ENCODE measurements at places on chromosomes 1 and 21. TPM values are rescaled to one million over a fixed set of nuclear protein-coding genes. Genes with fewer than 3 reads are reported as not detected.
A peak's percentile ranks its signal among the peaks of the same experiment; 100 is the strongest.

The FCRL6 gene
- total RNA-seq, result 0.20 TPM

DNA sequence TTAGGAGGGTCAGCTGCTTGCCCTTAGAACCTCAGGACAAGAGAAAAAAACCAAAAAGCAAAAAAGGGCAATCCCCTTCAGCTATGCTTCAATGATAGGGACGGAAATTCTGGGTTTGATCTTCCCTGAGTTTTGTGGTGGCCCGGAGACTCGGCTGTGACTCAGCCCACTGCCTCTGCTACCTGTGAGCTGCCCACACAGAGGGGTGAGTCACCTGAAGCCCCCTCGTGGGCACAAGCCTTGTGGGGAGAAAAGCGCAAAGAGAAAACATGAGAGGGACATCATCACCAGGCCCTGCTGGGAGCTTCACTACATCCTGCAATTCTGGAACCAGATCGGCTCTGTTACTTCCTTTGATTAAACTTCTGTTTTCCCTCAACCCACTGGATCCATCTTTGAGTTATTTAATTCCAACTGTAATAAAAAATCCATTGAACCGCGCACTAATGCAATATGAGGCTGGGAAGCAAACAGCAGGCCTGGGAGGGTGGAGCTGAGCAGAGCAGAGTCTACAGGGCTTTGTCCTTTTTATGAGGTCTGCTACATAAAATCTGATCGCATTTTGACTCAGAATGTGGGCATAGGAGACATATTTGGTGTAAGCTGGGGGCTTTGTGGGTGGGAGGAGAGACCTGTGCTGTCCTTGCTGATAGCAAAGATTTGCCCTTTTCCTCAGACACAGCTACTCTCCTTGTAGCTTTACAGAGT, 58.7 kb upstream of the STUM start:
- H3K4me3 ChIP-seq, result no peak overlapping the region
- H3K27ac ChIP-seq, result no peak overlapping the region
- H3K27me3 ChIP-seq, result no peaks in the 10 kb centered on the region
- H3K4me1 ChIP-seq, result no peaks in the 10 kb centered on the region
- no peak for DNase-seq

DNA sequence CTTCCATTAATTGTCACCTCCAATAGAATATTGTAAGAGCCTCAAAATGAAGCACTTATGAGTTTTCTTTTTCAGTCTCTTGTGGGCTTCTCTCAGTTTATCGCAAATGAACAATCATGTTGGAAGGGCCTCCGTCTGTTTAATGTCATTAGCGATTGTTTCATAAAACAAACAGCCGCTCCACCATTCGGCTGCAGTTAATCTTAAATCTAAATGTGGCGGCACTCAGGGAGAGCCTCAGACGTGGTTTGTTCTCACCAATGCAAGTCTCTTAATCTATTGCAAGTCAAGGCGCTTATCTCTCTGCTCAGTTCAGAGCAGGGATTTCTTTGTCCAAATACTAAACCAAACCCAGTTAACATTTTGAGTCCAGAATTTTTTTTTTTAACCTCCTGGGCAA, 34.9 kb upstream of the ESRRG start:
- no peaks in the 10 kb centered on the region for H3K27me3 ChIP-seq
- no peak overlapping the region for H3K4me3 ChIP-seq
- no peak overlapping the region for H3K27ac ChIP-seq
- no peaks in the 10 kb centered on the region for H3K36me3 ChIP-seq

GRCh38 chr1:83692524-83693381, 306.2 kb downstream of the TTLL7 start:
- no peaks in the 10 kb centered on the region for H3K36me3 ChIP-seq
- peaks cover 4% of the 10 kb centered on the region for H3K4me1 ChIP-seq
- H3K4me3 ChIP-seq, result peak overlapping the region; percentile 13
- DNase-seq, result no peak
- H3K27ac ChIP-seq, result no peak overlapping the region

DNA sequence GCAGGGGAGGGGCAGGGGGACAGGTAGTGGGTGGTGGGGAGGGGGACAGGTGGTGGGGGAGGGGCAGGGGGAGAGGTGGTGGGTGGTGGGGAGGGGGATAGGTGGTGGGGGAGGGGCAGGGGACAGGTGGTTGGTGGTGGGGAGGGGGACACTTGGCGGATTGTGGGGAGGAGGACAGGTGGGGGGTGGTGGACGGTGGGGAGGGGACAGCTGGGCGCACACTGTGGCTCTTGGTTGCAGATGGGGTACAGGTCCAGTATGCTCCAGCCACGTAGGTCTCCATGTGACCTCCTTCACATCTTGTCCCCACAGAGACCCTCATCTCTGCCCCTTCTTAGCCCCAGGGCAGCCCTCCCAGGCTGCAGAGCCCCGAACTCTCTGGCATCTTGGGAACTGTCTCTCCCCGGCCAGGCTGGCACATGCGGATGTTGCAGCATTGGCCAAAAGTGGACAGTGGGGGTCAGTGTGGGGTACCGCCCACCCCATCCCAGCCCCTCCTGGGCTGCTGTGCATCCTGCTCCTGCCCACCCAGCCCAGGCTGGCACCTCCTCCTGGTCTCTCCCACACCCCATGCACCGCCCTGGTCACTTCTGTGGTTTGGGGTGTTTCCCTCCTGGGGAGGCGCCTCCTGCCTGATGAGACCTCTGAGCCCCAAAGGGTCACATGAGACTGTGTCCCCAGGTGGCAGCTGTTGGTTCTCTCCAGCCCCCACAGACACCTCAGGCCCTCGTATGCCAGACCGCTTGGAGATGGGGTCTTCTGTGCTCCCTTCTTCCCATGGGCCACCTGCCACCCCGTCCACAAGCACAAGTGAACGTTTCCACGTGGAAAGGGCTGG, 7.6 kb upstream of the SLC19A1 start:
- no peaks in the 10 kb centered on the region for H3K27me3 ChIP-seq
- H3K4me1 ChIP-seq, result peaks cover 4% of the 10 kb centered on the region
- H3K27ac ChIP-seq, result no peak overlapping the region
- no peak overlapping the region for H3K4me3 ChIP-seq
- H3K36me3 ChIP-seq, result no peaks in the 10 kb centered on the region
- DNase-seq, result no peak

The NBPF10 gene
- total RNA-seq, result 4.7 TPM

- H3K4me3 ChIP-seq, result no peak overlapping the region
- H3K27ac ChIP-seq, result no peak overlapping the region
- H3K27me3 ChIP-seq, result no peaks in the 10 kb centered on the region
- no peaks in the 10 kb centered on the region for H3K36me3 ChIP-seq
Measured at GRCh38 chr1:48017716-48018115, 20.5 kb upstream of the TRABD2B start.

DNA sequence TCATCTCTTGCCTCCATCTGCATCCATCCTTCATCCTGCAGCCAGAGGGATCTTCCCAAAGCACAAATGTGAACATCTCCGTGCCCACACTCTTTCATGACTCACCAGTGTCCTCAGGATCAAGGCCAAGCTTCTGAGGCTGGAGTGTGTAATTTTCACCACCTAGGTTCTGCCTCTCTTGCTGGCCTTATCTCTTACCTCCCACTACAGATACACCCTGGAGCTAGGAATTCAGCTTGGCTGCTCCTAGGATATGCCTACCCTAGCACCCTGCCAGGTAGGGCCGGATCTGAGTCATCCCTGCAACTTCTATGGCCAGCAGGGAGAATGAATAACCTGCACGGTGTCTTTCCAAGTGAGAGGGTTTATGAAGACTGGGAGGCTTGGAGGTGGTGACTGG, 208.7 kb upstream of the CSF3R start:
- no peaks in the 10 kb centered on the region for H3K27me3 ChIP-seq
- no peak for DNase-seq
- H3K4me1 ChIP-seq, result no peaks in the 10 kb centered on the region
- H3K4me3 ChIP-seq, result no peak overlapping the region

- no peak for DNase-seq
- no peaks in the 10 kb centered on the region for H3K36me3 ChIP-seq
- no peaks in the 10 kb centered on the region for H3K4me1 ChIP-seq
- no peak overlapping the region for H3K4me3 ChIP-seq
Measured at GRCh38 chr1:23282957-23283356, 61.1 kb downstream of the HNRNPR start.

DNA sequence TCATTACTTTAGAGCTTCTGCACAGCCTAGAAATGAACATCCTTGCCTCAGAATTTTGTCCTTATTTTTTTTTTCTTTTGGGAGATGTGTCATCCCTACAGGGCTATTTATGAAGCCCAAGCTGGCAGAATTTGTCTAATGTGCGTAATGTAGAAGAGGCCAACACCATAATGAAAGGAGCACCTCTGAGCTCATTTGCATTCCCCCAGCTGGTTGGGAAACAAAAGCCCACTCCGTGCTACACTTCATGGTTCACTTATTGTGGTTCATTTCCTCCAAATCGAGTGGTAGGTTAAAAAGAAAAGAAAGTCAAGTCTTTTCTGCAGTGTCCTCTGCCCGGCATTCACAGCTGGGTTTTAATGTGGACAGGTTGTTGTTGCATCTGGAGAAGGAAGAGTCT, 73.5 kb downstream of the KAZN start:
- H3K36me3 ChIP-seq, result no peaks in the 10 kb centered on the region
- H3K4me1 ChIP-seq, result no peaks in the 10 kb centered on the region
- H3K27ac ChIP-seq, result no peak overlapping the region
- H3K4me3 ChIP-seq, result no peak overlapping the region
- H3K27me3 ChIP-seq, result no peaks in the 10 kb centered on the region

DNA sequence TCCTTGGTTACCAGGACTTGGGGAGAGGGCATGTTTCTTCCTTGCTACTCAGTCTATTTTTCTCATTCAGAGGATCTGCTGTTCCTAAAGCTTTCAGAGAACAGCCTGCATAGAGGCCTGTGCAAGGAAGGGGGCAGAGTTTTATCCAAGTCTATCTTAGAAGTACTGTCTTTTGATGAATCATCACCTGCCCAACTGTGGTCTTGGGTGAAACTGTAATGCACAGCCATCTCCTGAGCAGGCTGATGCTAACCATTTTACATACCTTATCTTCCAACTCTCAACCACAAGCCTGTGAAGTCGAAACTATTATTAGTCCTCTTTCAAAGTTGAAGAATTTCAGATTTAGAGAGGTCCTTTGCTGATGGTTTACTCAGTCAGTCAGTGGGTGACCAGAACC, 368.0 kb downstream of the HHAT start:
- H3K4me3 ChIP-seq, result no peak overlapping the region
- H3K27me3 ChIP-seq, result no peaks in the 10 kb centered on the region
- DNase-seq, result no peak
- H3K27ac ChIP-seq, result no peak overlapping the region
- no peaks in the 10 kb centered on the region for H3K36me3 ChIP-seq

GRCh38 chr1:201013991-201014815, 9.3 kb downstream of the KIF21B start:
- H3K27ac ChIP-seq, result no peak overlapping the region
- H3K4me3 ChIP-seq, result no peak overlapping the region
- DNase-seq, result no peak

DNA sequence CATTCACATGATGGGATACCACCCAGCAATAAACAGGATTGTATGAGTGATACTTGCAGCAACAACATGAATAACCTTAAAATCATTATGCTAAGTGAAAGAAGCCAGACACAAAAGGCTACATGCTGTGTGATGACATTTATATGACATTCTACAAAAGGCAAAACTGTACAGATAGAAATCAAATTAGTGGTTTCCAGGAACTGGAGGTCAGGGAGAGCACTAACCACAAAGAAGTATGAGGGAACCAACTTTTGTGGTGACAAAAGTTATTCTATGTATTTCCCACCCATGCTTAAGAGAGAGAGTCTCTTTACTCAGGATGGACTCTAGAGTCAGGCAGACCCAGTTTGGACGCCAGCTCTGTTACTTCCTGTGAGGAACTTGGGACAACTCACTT, 364.5 kb upstream of the DAB1 start:
- DNase-seq, result no peak
- H3K4me1 ChIP-seq, result no peaks in the 10 kb centered on the region
- H3K27ac ChIP-seq, result no peak overlapping the region
- no peaks in the 10 kb centered on the region for H3K27me3 ChIP-seq
- no peak overlapping the region for H3K4me3 ChIP-seq
- H3K36me3 ChIP-seq, result no peaks in the 10 kb centered on the region

GRCh38 chr1:2833454-2834145, 32.1 kb upstream of the TTC34 start:
- H3K4me1 ChIP-seq, result no peaks in the 10 kb centered on the region
- no peaks in the 10 kb centered on the region for H3K27me3 ChIP-seq
- no peaks in the 10 kb centered on the region for H3K36me3 ChIP-seq

DNA sequence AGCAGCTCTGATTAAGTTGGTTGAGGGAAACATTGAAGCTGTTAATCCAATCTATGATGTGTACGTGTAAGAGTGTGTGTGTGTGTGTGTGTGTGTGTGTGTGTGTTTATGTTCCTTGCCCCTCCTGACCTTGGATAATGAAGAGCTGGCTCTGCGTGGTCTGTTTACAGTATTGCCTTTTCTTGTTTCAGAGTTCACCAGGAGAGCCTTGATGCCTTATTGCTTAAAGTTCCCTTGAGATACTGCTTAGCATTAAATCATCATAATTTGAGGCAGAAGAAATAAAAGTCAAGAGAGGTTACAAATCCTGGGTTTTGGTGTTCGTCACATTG, 36.4 kb downstream of the CAPN8 start:
- no peak overlapping the region for H3K27ac ChIP-seq
- no peak for DNase-seq
- no peaks in the 10 kb centered on the region for H3K27me3 ChIP-seq

DNA sequence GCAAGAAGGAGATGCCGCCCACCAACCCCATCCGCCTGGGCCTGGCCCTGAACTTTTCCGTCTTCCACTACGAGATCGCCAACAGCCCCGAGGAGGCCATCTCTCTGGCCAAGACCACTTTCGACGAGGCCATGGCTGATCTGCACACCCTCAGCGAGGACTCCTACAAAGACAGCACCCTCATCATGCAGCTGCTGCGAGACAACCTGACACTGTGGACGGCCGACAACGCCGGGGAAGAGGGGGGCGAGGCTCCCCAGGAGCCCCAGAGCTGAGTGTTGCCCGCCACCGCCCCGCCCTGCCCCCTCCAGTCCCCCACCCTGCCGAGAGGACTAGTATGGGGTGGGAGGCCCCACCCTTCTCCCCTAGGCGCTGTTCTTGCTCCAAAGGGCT, 732 bp downstream of the SFN start:
- no peak overlapping the region for H3K27ac ChIP-seq
- peaks cover 6% of the 10 kb centered on the region for H3K4me1 ChIP-seq
- peak overlapping the region; percentile 45 for H3K4me3 ChIP-seq
- no peaks in the 10 kb centered on the region for H3K36me3 ChIP-seq
- no peaks in the 10 kb centered on the region for H3K27me3 ChIP-seq

- H3K4me3 ChIP-seq, result no peak overlapping the region
- no peaks in the 10 kb centered on the region for H3K36me3 ChIP-seq
- no peaks in the 10 kb centered on the region for H3K4me1 ChIP-seq
Measured at GRCh38 chr1:198253668-198254067, 96.9 kb downstream of the NEK7 start.

DNA sequence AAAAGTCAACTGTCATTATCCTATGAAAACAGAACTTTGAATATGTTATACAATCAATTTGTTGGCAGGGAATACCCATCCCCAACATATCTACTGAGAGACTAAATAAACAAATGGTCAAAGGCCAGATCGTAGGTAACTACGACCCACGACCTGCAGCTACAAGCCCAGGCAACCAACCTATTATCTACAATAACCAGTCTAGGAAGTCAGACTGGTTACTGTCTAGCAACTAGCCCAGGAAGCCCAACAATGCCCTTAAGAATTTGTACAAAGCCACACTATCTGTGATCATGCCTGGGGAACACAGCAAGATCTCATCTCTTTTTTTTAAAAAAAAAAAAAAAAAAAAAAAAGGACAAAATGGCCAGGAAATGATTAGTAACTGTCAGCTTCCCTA, 58.7 kb downstream of the SMYD3 start:
- H3K27me3 ChIP-seq, result no peaks in the 10 kb centered on the region
- H3K36me3 ChIP-seq, result no peaks in the 10 kb centered on the region
- no peak overlapping the region for H3K4me3 ChIP-seq
- no peaks in the 10 kb centered on the region for H3K4me1 ChIP-seq
- no peak overlapping the region for H3K27ac ChIP-seq

The UTS2 gene
- total RNA-seq, result not detected

The FCRLB gene
- 3.2 TPM for total RNA-seq

All from ovary (tissue), 10 donors.